Panc1 (cell line): ENCODE measurements at places on chromosomes 6 and 20. TPM values are rescaled to one million over a fixed set of nuclear protein-coding genes. Genes with fewer than 3 reads are reported as not detected.

GRCh38 chr20:64156886-64157875 is 7.1 kb upstream of the MYT1 start:
- peaks cover 4% of the 10 kb centered on the region; the same call in 1 of the 2 replicates for H3K27me3 ChIP-seq
- no peaks in the 10 kb centered on the region for H3K4me1 ChIP-seq
- DNase-seq: no peak

DNA sequence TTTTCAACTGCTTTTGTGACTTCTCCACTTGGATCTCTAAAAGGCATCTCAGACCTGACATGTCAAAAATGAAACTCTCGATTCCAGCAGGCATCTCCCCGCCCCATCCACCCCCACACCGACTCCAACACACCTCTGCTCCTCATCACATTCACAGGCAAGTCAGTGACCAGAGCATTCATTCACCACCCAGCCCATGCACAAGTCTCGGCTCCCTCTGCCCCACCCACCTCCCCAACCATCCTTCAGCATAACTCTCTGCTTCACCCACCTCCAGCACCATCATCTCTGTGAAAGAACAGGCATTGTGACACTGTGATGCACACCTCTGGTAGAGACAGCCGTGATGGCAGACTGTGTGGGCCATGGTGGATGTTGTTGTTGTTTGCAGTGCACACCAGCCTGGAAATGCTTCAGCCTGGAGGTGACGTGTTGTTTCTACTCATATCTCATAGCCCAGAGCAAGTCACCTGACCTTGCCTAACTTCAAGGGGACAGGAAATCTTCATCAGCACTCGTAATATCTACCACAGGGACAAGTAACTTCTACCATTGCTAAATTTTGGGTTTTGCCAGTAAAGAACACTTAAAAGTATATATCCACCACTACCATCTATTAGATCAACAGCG is 56.5 kb downstream of the ANKRD60 start:
- no peaks in the 10 kb centered on the region for H3K4me1 ChIP-seq
- no peaks in the 10 kb centered on the region for H3K36me3 ChIP-seq
- no peak overlapping the region for H3K27ac ChIP-seq
- no peak overlapping the region for H3K4me3 ChIP-seq

The STX16 gene
- 41.9 TPM for total RNA-seq

- no peaks in the 10 kb centered on the region for H3K4me1 ChIP-seq
- no peak for DNase-seq
These were observed 90.0 kb downstream of the PRND start for GRCh38 chr20:4811661-4812181.

GRCh38 chr6:127886603-127887002 is 14.3 kb downstream of the THEMIS start:
- no peaks in the 10 kb centered on the region for H3K36me3 ChIP-seq
- no peaks in the 10 kb centered on the region for H3K27me3 ChIP-seq
- no peak for DNase-seq
- no peaks in the 10 kb centered on the region for H3K4me1 ChIP-seq

GRCh38 chr6:33451606-33452005 is 2.8 kb upstream of the ZBTB9 start:
- no peak overlapping the region for H3K4me3 ChIP-seq
- no peaks in the 10 kb centered on the region for H3K27me3 ChIP-seq
- no peaks in the 10 kb centered on the region for H3K36me3 ChIP-seq
- peaks cover 7% of the 10 kb centered on the region; the same call in 1 of the 2 replicates for H3K4me1 ChIP-seq

The SLC26A8 gene
- not detected for total RNA-seq

- H3K27ac ChIP-seq: no peak overlapping the region
- no peak overlapping the region for H3K4me3 ChIP-seq
- no peaks in the 10 kb centered on the region for H3K36me3 ChIP-seq
These were observed 215.1 kb downstream of the CBLN4 start for GRCh38 chr20:55790178-55790577.

GRCh38 chr6:107809966-107810365 is 14.1 kb downstream of the SCML4 start:
- no peaks in the 10 kb centered on the region for H3K36me3 ChIP-seq
- H3K27me3 ChIP-seq: peaks cover 13% of the 10 kb centered on the region; the same call in 1 of the 2 replicates
- H3K4me1 ChIP-seq: no peaks in the 10 kb centered on the region
- no peak overlapping the region for H3K4me3 ChIP-seq
- no peak for DNase-seq
- H3K27ac ChIP-seq: no peak overlapping the region

DNA sequence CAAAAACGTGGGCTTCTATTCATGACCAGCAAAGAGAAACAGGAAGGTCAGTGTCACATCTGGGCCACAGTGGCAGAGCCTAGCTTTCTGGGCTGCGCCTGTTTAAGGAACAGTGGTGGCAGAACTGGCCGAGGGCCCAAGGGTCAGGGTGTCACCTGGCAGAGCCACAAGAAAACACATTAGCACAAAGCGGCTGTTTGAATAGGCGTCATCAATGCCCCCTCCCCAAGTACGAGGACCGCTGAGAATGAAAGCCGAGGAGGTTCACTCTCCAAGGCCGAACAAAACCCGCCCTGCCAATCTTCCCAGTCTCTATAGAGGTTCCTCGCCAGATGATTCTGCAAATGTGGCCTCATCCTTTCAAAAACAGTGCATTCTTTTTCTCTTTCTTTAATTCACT is 125.2 kb upstream of the TRAF3IP2 start:
- H3K4me3 ChIP-seq: no peak overlapping the region
- no peaks in the 10 kb centered on the region; the same call in 1 of the 2 replicates for H3K27me3 ChIP-seq
- H3K27ac ChIP-seq: no peak overlapping the region
- DNase-seq: no peak

The HLA-F gene
- 7.5 TPM for total RNA-seq

- no peak for DNase-seq
- H3K27ac ChIP-seq: no peak overlapping the region
- H3K4me1 ChIP-seq: no peaks in the 10 kb centered on the region
- no peaks in the 10 kb centered on the region for H3K36me3 ChIP-seq
- H3K27me3 ChIP-seq: no peaks in the 10 kb centered on the region
- H3K4me3 ChIP-seq: no peak overlapping the region
These were observed 17.2 kb downstream of the BFSP1 start for GRCh38 chr20:17513939-17514338.

The SYTL3 gene
- 1.4 TPM for total RNA-seq

- no peaks in the 10 kb centered on the region for H3K36me3 ChIP-seq
- DNase-seq: no peak
- H3K27me3 ChIP-seq: no peaks in the 10 kb centered on the region
- no peak overlapping the region for H3K4me3 ChIP-seq
These were observed 121.6 kb downstream of the ADAT2 start for GRCh38 chr6:143328876-143329275.

- no peak overlapping the region for H3K27ac ChIP-seq
- no peaks in the 10 kb centered on the region for H3K27me3 ChIP-seq
- H3K4me1 ChIP-seq: no peaks in the 10 kb centered on the region; the same call in 1 of the 2 replicates
- H3K36me3 ChIP-seq: no peaks in the 10 kb centered on the region; the same call in 1 of the 2 replicates
- no peak overlapping the region for H3K4me3 ChIP-seq
These were observed 88.8 kb downstream of the TAF4 start for GRCh38 chr20:61976644-61977418.

- no peak overlapping the region for H3K4me3 ChIP-seq
- no peak overlapping the region for H3K27ac ChIP-seq
- 0 out of 2 replicates have a peak, but pooled peaks cover 2% of the 10 kb centered on the region for H3K27me3 ChIP-seq
- DNase-seq: no peak
- H3K4me1 ChIP-seq: no peaks in the 10 kb centered on the region
These were observed 137.6 kb downstream of the UST start for GRCh38 chr6:148884461-148884860.

DNA sequence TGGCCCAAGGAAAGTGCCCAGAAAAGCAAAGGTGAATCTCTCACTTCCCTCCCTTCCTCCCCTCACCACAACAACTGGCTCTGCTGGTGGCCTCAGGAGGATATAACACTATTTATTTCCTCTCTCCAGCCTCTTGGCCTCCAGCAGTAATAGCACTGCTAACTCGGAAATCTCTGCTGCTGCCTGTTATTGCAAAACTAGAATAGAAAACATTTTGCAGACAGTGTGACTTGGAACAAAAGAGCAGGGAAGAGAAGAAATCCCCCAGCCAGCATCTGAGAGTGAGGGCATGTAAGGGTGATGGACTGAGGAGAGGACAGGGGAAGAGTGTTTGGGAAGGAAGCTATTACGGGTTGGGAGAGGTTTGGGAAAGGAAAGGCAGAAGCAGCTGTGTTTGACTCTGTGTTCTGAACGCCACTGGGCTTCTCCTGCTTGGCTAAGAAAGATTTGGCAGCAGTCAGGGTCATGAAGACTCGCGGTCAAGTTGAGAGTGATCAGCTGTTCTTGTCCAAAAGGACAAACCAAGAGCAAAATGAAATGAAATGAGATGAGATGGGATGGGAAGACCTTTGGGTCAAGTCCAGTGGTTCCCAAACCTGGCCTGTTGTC is 81.0 kb upstream of the SNX9 start:
- no peaks in the 10 kb centered on the region for H3K4me1 ChIP-seq
- H3K27ac ChIP-seq: no peak overlapping the region
- no peak for DNase-seq
- no peaks in the 10 kb centered on the region for H3K27me3 ChIP-seq
- H3K4me3 ChIP-seq: no peak overlapping the region
- H3K36me3 ChIP-seq: no peaks in the 10 kb centered on the region

DNA sequence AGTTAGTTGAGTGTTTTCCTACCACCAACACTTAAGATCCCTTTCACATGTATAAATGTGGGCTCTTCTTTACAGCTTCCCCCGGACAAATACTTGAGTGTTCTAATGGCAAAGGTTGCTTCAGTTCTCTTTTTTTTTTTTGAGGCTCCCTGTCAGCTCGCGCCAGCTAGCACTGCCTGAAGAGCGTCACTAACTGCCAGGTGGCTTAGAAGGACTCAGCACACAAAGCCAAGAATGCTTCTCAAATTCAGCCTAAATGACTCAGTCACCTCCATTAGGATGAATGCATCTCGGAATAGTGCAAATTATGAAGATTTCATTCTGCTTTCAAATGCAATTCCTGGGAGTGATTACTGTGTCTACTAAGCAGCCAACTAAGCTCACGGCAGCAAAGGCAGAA is 150.7 kb upstream of the BTBD3 start:
- no peaks in the 10 kb centered on the region for H3K36me3 ChIP-seq
- no peaks in the 10 kb centered on the region for H3K27me3 ChIP-seq
- no peak for DNase-seq
- no peak overlapping the region for H3K4me3 ChIP-seq
- H3K27ac ChIP-seq: no peak overlapping the region
- H3K4me1 ChIP-seq: no peaks in the 10 kb centered on the region

GRCh38 chr6:143166247-143166695 is 105.6 kb downstream of the AIG1 start:
- H3K4me1 ChIP-seq: no peaks in the 10 kb centered on the region
- H3K27me3 ChIP-seq: no peaks in the 10 kb centered on the region
- H3K36me3 ChIP-seq: no peaks in the 10 kb centered on the region
- H3K27ac ChIP-seq: no peak overlapping the region
- DNase-seq: no peak
